ENCODE measurements at places on chromosomes 13 and 19.

DNA sequence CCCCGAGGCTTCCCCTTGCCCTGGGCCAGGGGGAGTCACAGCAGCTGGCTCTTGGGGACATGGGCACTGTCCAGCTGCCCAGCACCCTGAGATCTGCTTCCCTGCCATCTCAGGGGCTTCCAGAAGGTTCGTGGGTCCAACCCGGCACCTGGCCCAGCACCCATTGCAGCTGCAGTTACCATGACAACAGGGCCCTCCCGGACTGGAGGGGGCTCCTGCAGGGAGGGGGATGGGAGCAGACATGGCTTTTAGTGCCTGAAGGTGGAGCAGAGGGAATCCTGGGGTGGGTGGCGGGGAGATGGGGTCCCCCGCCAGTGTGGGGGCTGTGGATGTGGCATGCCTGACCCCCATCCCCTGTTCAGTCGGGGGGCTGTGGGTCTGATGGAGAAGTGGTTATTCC is 14.7 kb downstream of the PIN1 start:
- no peak for DNase-seq

DNA sequence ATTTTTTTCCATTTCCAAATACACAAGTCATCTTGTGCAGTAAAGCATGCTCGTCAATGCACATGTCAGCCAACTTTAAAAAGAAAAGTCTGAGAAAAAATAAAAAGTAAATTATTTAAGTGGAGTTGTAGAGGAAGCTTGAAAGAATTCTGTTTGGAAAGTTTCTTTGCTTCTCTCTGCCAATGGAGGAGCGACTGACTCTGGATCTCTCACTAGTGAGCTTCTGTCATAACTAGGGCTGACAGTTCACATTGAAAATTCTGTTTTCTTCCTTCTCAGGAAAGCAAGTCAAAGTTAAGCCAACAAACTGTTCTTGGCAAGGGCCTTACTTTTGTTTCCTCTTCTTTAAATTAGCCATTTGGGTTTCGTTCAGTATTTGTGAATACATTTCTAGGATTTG is 298.2 kb downstream of the POU4F1 start:
- no peak for DNase-seq

- DNase-seq, result no peak
Measured at GRCh38 chr13:52405369-52405766, 604 bp downstream of the THSD1 start.

- peak; percentile 51 for DNase-seq
Measured at GRCh38 chr19:2491130-2491801, 15.3 kb downstream of the GADD45B start.

- no peak for DNase-seq
Measured at GRCh38 chr13:109496216-109496615, 290.2 kb downstream of the IRS2 start.

GRCh38 chr19:51441410-51442390 is 16.6 kb downstream of the SIGLEC8 start:
- peak; percentile 24 for DNase-seq

- peak; percentile 28 for DNase-seq
Measured at GRCh38 chr19:16075430-16076153, 703 bp upstream of the TPM4 start.

DNA sequence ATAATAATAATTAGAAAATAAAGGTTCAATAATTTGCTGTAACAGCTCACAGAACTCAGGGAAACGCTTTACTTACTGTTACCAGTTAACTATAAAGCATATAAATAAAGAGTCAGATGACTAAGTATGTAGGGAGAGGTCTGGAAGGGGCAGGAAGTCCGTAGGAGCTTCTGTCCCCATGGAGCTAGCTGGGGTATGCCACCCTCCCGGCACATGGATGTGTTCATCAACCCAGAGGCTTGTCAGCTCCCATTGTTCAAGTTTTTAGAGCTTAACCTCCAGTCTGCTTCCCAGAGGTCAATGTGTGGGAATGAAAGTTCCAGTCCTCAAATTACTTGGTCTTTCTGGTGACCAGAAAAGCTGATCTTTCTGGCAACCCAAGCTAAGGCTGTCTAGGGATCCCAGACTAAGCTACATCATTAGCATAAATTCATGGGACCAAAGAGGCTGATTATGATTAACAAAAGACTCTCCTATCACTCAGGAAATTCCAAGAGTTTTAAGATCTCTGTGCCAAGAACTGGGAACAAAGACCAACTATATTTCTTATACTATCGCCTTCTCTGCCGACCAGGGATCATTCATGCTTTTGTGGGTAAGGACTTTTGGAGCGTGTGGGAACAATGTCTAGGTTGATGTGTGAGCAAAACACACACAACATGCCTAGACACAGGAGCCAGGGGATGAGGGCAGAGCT is 31.7 kb upstream of the ZNF507 start:
- DNase-seq, result no peak

DNA sequence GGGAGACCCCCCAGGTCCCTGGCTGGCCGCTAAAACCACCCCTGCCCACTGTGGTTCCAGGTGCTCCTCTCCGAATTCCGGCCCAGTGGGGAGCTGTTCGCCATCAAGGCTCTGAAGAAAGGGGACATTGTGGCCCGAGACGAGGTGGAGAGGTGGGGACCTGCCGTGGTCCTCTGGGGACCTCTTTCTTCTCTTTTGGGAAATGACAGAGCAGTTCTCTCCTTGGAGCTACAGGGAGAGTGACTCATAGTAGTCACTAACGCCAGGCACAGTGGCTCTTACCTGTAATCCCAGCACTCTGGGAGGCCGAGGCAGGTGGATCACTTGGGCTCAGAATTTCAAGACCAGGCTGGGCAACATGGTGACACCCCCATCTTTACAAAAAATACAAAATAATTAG is 7.3 kb downstream of the PTGER1 start:
- no peak for DNase-seq

- DNase-seq, result no peak
Measured at GRCh38 chr19:43362179-43362578, 8.7 kb downstream of the CD177 start.

DNA sequence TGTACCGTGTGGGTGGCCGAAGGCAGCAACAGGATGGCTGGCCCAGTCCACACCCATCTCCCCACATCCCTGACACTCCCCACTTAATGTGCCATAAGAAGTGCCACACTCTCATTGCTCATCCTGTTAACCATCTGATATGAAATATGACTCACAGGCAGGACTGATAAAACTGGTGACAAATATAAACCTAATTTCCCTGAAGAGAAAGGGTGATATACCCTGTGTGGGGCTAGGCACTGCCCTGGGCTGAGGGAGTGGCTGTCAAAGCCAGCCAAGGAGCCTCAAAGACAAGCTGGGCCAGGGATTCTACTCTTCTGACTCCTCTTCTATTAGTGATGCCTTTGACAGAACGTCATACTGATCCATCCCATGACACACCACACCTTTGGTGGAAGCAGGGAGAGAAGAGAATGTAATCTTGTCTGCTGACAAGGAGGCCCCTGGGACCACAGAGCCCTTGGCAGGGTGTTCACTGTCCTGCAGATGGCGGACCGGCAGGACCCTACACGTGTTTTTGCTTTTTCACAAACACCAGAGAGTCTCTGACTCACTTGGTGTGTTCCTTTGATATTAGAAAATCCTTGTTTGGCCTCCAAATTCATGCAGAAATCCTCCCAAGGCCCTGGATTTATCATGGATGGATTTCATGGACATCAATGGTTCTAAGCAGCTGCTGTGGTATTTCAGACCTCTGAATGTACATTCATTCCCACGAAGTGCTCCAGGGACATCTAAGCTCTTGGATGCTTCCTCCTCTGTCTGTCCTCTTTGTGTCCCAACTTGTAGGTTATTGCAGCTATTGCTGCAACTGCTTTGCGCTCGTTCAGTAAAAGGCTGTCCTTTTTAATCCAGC is 98.0 kb upstream of the WASF3 start:
- DNase-seq, result no peak

DNA sequence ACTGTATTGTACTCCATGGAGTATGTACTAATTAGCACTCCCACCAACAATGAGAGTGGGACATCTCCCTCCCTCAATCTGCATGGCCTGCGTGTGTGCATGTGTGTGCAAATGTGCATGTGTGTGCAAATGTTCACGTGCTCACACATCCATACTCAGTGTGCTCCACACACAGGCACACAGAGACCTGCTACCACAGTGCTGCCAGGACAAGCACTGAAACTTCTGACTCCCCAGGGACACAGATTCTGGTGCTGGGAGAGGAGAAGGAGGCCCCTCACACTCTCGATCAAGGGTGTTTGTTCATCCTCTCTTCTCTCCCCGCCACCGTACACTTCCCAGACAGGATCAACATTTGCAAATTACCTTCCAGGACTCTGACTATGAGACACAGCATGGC is 37.8 kb upstream of the ZNF507 start:
- DNase-seq, result no peak

GRCh38 chr13:31234729-31235128 is 35.0 kb downstream of the B3GLCT start:
- no peak for DNase-seq

- DNase-seq, result peak; percentile 66
Measured at GRCh38 chr19:38736413-38737280, 7.6 kb downstream of the CAPN12 start.

GRCh38 chr13:33543089-33543459 is 257.5 kb upstream of the STARD13 start:
- DNase-seq, result no peak

DNA sequence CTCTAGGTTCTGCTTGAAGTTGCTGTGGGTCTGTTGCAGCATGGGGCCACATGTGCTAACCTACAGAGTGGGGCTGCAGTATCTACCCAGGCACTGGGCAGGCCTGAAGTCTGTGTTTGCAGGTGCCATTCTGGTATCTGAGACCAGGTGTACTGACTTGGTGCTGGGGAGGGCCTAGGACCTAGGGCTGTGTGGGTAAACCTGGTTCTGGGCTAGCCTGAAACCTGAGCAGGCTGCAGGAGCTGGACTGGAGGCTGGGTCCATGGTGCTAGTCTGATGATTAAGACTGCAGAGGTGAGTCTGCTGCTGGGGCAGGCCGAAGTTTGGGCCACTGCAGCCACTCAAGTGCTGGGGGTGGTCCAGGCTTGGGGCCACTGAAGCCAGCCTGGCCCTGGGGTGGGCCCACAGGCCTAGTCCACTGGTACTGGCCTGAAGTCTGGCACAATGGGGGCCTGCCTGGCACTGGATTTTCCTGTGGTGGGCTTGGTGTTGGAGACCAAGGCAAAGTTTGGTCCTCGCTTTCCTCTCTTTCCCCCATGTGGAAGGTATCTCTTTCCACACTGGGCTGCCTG is 310.6 kb downstream of the NDFIP2 start:
- DNase-seq, result no peak

- DNase-seq, result no peak
Measured at GRCh38 chr13:25739376-25739775, 312.4 kb downstream of the SHISA2 start.

DNA sequence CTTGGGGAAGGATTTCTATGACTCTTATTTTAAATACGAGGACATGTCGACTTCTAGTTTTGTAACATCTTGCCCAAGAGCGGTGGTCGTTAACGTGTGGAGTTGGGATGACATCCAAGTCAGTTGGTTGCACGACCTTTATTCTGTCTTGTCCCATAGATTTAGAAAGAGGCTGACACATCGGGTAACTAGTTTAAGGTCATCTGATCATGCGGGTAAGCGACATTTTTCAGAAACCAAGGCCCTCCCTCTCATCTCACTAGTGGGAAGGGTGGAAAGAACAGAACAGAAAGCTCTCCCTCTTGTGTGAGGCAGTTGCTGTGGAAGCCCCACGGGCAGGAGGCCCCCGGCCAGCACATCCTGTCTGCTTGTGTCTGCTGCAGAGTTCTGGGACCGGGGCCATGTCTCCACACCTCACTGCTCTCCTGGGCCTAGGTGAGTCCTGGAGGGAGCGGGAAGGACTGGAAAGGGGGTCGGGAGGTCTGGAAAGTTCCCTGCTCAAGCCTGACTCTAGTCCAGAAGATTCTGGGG is at the start of gene LAIR2:
TSS of gene LAIR2 (plus strand) at position 314 of the 531 bp plus-strand sequence. CDS start at position 402, 88 bp downstream.
- peak; percentile 50 for DNase-seq

DNA sequence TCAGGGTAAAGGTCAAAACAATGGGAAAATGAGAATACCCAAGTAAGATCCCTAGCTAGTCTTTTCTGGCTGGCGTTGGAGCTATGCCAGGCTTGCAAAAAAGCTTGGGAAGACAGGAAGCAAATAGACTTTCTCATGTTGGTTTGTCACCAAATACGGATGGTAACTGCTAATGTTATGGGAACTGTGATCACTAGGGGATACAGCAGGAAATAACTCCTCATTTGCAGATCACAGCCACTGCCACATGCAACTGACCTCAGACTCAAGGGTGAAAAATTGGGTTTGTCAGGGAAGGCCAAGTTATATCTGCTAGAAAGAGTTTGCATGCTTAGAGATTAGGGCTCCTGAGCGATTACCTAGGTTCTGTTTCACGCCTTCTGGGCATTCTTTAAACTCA is 162.9 kb downstream of the NHLRC3 start:
- no peak for DNase-seq

GRCh38 chr13:30159446-30159839 is 147.9 kb downstream of the KATNAL1 start:
- DNase-seq, result no peak

- DNase-seq, result no peak
Measured at GRCh38 chr13:77860507-77860981, 58.1 kb downstream of the EDNRB start.

DNA sequence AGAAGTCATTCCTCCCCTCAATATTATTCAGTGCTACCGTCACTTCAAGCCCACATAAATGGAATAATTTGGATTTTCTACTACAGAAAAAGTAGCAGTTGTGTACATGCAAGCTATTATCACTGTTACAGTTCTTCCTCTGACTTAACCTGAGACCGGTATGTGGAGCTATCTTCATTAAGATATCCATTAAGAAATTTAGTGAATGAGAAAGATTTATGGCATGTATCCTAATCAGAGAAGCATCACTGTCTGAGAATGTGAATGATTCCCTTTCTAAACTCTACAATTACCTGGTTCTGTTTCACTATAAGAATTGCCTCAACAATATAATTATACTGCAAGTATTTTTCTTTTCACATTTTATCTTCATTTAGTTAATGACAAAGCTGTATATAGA is 278.7 kb downstream of the KLF5 start:
- DNase-seq, result peak; percentile 90

DNA sequence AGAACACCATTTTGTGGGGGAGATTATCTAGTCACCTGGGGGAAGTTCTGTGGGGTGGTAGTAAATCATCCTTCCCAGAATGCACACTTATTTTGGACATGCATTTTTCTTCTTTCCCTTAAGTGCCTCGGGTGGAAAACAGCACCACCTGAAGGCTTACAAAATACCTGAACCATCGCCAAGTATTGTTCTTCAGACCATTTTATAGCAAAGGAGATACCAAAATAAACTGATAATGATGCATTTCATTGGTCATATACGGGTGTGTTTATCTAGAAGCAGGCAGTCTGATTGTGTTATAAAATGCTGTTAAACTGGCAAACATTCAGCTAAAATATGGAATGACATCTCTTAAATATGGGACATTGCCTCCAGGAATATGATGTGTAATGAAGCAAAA is 1034.7 kb downstream of the SLITRK1 start:
- peak; percentile 72 for DNase-seq

Measured in trophoblast cell (in vitro differentiated cells and primary cell).